ENCODE measurements at places on chromosomes 11 and 22. TPM values are rescaled to one million over a fixed set of nuclear protein-coding genes. Genes with fewer than 3 reads are reported as not detected.

The TRIM66 gene
- 10.2 TPM for total RNA-seq

The GSTT2 gene
- not detected for total RNA-seq

The MIOX gene
- total RNA-seq: 0.35 TPM

The SCO2 gene
- total RNA-seq: 2.3 TPM

The VPREB1 gene
- total RNA-seq: not detected

The SLC22A12 gene
- not detected for total RNA-seq

The FXYD6 gene
- 113 TPM for total RNA-seq

The PIK3C2A gene
- 76.8 TPM for total RNA-seq

The IFTAP gene
- total RNA-seq: 31.0 TPM

The NNMT gene
- total RNA-seq: 0.82 TPM

The ALDH3B2 gene
- not detected for total RNA-seq

The FGF4 gene
- not detected for total RNA-seq

The ESAM gene
- total RNA-seq: 1.1 TPM

All from neural crest cell (in vitro differentiated cells).